ENCODE measurements at places on chromosomes 13 and 19. TPM values are rescaled to one million over a fixed set of nuclear protein-coding genes. Genes with fewer than 3 reads are reported as not detected.

The ZNF8 gene
- 4.7 TPM for total RNA-seq

DNA sequence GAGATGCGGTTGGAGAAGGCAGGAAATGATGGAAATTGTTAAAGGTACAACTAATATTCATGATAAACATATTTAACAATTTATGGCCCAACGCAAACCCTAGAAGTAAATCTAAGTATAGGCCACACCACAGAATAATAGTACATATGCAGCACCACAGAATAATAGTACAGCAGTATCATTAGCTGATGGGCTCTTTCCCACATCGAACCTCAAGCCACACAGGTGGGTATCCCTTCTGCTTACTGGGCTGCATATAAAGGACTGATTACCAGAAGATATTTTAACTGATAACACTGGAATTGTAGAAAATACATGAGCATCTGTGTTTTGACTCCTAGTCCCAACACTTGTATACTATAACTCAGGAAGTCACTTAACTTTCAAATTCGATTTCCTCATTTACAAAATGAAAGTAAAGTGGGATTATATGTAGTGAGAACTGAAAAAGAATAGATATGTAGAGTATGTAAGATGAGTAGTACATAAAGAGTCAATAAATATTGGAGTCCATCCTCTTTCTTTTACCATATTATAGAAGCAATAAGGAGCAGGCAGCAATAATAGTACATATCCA lies 91.5 kb downstream of the TSC22D1 start:
- DNase-seq: no peak

DNA sequence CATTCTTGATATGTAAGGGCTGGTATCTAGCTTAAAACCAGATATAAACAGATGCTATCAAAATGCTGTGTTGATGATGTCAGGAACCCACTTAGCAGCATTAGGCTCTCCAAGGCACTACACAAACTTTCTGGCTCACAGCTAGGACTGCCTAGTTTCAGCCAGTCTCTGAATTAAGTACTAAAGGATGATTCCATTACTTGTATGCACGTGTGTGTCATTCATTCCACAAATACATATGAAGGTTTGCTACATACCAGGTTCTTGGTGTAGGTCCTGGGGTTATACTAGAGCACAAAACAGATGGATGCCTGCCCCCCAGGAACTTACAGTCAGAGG lies 151.5 kb downstream of the RGCC start:
- DNase-seq: no peak

The VAV1 gene
- total RNA-seq: 121 TPM

GRCh38 chr13:32247887-32248286 lies 67.3 kb downstream of the ZAR1L start:
- no peak for DNase-seq

- DNase-seq: no peak
Measured at GRCh38 chr19:13002166-13002898, 7.1 kb downstream of the NFIX start.

GRCh38 chr13:111202745-111203144 lies 87.6 kb downstream of the ARHGEF7 start:
- no peak for DNase-seq

Measured in activated B cell treated with CpG ODN at 0.5 μM for 24 hours (primary cell).